ENCODE measurements at places on chromosomes 3 and 15.

DNA sequence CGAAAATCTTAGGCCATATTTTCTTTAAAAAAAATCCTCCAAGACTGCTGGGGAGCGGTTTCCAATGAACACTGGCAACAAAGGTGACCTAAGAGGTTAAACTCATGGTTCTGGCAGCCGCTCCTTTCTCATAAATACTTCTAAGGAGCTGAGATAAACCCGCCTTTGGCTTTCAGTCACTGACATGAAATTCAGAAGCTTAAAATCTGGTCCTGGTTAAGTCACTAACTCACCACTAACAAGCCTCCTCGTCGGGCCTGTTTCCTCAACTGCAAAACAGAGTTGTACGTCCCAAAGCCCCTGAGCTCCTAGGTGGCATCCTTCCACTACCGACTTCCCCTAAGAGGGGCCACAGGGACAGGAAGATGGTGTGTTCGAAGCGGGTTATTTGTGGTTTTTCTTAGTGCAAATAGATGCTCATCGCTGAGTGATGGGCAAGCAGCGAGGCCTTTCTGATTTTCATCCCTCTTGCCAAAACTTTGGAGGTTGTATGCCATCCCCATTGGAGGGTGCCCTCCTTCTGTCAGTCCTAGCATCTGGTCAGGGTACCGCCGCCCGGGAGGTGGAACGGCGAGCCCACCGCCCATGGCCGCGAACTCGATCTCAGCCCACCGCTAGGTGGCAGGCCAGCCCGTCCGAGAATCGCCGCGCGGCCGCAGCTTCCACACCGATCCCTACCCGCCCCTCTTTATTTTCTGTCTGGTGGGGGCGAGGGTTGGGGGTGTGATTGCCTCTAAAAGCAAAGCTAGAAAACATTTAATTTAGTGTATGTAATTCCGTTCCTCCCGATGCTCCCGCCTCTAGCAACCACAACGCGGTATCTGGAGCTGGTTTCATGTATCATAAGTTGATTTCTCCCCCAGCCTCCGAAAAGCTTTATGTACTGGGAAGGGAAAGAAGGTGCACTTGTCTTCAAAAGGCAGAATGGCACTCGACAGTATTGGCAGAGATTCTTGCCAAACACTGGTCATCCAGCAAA lies 4.6 kb downstream of the BCL6 start:
- DNase-seq = peak; percentile 65

- no peak for DNase-seq
Observed at GRCh38 chr3:183797996-183798395, 27.4 kb downstream of the MAP6D1 start.

DNA sequence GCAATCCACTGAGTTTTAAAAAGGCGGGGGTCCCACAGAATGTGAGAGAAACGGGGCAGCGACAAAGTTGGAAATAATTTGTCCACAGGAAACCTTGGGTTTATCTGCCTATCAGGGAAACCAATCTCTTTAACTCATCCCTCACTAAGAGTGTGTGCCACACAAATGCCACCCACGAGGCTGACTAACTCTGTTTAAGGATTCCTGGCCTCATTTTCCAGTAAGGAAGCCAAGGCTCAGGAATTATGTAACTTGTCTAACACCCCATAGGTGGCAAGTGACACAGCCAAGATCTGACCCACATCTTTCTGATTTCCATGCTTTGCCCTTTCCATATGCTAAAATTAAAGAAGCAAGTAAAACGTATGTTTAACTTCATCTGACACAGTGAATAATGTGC lies 263.2 kb downstream of the CNTN3 start:
- DNase-seq = no peak

DNA sequence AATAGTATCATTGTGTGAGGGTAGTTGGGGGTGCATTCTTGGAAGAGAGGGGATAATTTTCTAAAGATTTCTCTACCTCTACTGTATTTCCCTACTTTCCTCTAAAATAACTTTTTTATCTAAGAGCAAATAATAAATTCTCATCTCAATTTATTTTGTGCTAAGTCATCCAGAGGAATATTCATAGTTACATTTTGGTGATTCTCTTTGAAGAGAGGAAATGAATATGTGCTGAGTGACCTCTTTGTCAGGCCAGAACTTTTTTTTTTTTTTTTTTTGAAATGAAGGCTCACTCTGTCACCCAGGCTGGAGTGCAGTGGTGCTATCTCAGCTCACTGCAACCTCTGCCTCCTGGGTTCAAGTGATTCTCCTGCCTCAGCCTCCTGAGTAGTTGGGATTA lies 15.1 kb upstream of the CCDC80 start:
- DNase-seq = no peak

GRCh38 chr3:51845129-51845528 lies 16.3 kb upstream of the IQCF2 start:
- no peak for DNase-seq

DNA sequence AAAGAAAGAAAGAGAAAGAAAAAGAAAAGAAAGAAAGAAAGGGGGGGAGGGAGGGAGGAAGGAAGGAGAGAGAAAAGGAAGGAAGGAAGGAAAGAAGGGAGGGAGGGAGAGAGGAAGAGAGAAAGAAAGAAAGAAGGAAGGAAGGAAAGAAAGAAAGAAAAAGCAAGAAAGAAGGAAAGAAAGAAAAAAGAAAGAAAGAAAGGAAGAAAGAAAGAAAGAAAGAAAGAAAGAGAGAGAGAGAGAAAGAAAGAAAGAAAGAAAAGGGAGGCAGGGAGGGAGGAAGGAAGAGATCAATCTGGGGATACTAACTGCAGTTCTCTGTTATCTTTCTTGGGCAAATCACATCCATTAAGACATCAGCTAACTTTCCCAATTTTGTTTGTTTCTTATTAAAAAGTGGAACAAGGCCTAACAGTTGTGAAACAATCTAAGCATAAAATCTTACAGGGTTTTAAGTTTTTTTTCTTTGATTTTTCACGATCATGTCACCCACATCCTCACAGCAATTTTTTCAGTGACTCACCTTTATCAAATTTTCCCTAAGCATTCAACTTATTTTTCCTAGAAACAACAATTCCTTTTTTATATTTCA lies 36.8 kb downstream of the TBC1D2B start:
- DNase-seq = no peak

DNA sequence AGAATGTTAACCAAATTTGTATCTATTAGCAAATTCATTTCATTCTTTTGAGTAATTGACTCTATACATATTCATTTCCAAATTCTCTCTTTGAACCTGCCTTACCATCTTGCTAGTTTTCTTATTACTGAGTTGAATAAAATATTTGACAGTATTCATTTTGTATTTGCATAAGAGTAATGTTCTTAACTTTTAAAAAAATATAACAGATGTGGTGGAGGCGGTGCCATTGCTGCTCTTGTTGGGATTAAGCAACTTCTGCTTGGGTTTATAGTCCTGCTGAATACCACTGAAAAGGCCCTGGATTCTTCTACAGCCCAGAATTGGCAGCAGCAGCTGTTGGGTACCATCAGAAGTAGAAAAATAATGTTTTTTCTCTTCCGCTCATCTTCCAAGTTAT lies 148.9 kb upstream of the PEX5L start:
- DNase-seq = no peak

DNA sequence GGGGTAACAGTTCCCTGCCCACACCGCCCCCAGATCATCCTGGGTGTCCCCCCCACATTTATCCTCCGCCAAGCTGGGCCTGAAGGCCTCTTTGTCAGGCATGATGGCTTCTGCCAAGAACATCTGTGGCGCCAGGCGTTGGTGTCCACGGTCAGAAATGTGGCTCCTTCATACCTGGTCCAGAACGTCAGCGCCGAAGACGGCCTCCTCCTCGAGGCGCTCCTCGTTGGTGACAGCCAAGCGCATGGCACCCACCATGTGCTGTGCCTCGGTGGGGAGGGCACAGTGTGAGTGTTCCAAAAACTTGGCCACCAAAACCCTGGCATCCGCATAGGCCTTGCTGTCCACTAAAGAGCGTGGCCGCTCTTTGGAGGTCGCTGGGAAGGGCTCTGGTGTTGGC lies 146.5 kb downstream of the NSMCE3 start:
- DNase-seq = no peak
